Osteocyte (in vitro differentiated cells): ENCODE measurements at places on chromosomes 7 and 10. TPM values are rescaled to one million over a fixed set of nuclear protein-coding genes. Genes with fewer than 3 reads are reported as not detected.

DNA sequence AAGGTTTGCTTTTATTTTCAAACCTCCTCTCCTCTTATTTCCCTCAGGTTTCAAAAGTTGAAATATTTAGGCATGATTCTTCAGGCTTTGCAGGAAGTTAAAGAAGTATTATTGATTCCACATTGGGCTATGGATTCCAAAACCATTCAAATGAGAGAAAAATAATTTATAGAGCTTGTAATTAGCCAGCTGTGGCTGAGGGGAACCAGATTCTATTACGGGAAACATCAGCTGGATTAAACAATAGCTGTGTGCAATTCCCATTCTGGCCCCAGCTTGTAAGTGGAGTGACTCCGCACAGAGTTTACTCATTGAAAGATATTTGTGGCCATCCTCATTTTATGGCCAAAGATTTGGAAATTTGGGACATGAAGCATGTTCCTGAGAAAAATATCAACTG lies 77.0 kb upstream of the PHYHIPL start:
- no peak overlapping the region for H3K27ac ChIP-seq
- DNase-seq: no peak
- peaks cover 21% of the 10 kb centered on the region for H3K27me3 ChIP-seq
- peaks cover 21% of the 10 kb centered on the region for H3K4me1 ChIP-seq

DNA sequence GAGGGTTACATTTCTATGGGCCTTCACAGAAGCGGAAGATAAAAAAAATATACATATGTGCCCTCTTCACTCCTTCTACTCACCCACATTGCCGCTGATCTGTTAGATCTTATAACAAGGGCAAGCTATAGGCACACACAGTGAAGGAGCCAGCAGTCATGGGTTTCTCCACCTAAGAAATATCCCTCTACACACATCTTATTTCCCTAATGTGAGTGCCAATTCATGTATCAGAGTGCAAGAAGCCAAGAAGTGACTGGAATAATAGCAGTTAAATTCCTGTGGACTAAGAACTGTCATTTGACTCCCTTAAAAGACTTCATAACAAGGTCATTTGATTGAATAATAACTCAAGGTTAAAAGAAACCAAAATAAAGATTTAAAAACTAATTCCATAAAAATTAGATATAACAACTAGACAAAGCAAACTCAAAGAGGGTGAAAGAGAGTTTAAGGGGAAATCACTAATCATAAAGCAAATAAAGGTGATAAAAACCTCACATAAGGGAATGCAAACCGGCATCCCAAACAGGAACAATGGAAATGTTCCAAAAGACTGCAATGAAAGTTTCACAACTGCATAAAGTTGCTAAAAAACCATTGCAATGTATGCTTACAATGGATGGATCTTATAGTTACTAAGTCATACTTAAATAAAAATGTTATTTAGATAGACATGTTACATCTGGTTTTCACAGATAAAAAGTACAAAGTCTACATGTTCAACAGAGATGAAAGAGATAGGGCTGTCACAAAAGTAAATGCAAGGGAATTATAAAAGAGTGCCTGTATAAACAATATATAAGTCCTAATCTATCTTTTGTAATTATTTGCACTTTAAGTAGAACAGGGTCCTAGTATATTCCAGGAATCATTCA lies 42.8 kb downstream of the ARHGAP21 start:
- H3K4me3 ChIP-seq: no peak overlapping the region
- no peak for DNase-seq
- peak overlapping the region; percentile 72 for H3K27ac ChIP-seq

DNA sequence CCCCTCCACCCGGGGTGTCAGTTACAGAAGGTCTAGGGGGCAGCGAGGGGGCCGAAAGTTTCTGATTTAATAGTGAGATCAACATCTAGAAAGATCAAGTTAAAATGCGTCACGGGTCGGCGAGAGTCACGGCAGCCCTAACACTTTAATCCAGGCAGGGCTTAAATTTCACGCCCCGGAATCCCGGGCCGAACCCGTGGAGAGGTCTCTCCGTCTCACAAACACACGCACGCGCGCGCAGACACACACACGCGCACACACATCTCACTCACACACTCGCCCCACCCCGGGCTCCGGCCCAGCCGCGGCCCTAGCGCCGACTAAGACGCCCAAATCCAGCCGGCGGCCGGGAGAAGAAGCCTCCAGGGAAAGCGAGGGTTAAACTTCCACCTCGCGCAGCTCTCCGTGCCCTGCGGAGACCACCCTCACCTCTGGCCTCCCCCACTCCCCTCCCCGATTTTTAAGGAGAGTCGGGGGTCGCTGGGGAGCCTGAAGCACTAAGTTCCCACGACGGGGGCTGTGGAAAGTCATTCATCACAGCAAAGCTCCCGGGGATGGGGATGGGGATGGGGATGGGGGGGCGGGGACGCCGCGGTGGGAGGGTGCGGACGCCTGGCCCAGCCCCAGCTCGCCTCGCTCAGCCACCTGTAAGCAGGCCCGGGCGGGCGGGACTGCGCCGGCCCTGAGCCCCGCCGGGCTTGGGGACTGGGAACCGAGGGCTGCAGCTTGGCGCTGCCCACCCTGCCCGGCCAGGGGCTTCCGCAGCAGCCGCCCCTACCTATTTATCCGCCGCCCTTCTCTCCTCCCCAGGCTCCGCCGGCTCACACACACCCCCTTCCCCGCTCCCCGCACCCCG lies 1.6 kb downstream of the PDGFA start:
- peak overlapping the region; percentile 84 for H3K27ac ChIP-seq
- H3K4me3 ChIP-seq: peak overlapping the region; percentile 86
- no peaks in the 10 kb centered on the region for H3K27me3 ChIP-seq
- peaks cover 41% of the 10 kb centered on the region for H3K4me1 ChIP-seq

- no peak overlapping the region for H3K4me3 ChIP-seq
- no peaks in the 10 kb centered on the region for H3K36me3 ChIP-seq
- no peaks in the 10 kb centered on the region for H3K27me3 ChIP-seq
These were observed 209.9 kb downstream of the CHCHD3 start for GRCh38 chr7:132872034-132872433.

DNA sequence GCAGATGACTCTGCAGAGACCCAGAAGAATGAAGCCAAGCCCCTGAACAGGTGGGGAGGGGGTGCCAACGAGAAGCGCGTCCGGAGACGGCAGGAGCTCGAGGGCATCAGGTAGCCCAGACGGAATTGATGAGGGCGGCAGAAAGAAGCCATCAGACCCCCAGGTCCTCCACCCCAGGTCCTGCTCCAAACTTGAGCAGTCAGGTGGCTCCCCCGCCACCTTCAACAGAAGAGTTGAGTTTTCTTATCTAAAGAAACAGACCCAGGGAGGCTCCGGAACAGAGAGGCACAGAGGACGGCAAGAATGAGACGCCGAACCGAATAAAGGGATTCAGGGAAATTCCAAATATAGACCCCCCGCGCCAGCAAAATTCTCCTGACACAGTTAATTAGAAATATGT lies 22.2 kb downstream of the RGS10 start:
- no peaks in the 10 kb centered on the region for H3K36me3 ChIP-seq
- no peaks in the 10 kb centered on the region for H3K27me3 ChIP-seq
- DNase-seq: no peak
- H3K4me1 ChIP-seq: peaks cover 39% of the 10 kb centered on the region
- H3K27ac ChIP-seq: no peak overlapping the region

DNA sequence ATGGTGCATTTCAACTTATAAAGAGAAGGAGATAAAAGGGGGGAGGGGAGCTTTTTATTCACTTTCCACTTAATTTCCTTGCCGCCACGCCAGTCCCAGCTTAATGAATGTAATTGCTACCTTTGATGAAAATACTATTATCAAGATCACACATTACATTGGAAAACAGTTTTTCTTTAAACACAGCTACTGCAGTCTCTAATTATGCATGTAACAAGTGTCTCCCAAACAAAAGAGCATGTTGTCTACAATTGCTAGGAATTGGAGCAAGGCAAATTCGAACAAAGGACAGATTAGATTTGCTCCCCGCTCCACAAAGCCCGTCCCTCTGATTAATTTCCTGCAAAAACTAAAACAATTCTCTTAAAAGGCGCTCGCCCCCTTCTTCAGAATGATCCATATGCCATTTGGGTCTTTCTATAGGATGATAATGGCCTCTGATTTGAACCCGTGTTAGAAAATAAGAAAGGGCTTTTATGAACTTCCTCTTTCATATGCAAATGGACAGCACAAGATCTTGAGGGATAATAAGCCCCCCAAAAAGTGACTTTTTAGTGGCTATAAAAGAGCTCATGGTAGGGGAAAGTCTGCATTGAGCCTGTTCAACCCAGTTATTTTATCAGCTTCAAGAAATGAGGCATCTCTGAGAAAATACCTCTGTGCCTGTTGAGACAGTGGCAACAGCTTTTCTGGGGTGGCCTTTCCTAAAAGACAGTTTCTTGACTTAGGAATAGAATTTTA lies 60.6 kb downstream of the ACADSB start:
- H3K36me3 ChIP-seq: no peaks in the 10 kb centered on the region
- H3K4me3 ChIP-seq: no peak overlapping the region
- no peak overlapping the region for H3K27ac ChIP-seq
- peaks cover 17% of the 10 kb centered on the region for H3K27me3 ChIP-seq

GRCh38 chr10:62457598-62457997 lies 83.4 kb downstream of the ZNF365 start:
- no peak overlapping the region for H3K4me3 ChIP-seq
- no peak for DNase-seq
- no peaks in the 10 kb centered on the region for H3K36me3 ChIP-seq
- peaks cover 13% of the 10 kb centered on the region for H3K4me1 ChIP-seq
- no peaks in the 10 kb centered on the region for H3K27me3 ChIP-seq

DNA sequence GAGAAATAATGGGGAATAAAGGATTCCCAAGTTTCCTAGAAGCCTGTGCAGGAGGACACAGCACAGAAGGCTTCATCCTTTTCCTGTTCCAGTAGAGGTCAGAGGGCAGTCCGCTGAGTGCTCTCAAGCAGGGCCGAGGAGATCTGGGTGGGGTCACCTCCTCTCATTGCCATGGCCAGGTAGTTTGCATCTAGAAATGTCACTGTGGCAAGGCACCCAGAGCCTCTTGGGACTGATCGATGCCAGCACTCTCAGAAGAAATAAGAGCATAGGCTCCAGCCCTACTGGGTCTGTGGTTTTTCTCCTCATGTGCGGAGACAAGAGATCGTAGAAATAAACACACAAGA lies 7.9 kb downstream of the NUB1 start:
- H3K4me1 ChIP-seq: peaks cover 9% of the 10 kb centered on the region
- H3K36me3 ChIP-seq: peaks cover 46% of the 10 kb centered on the region
- H3K27ac ChIP-seq: no peak overlapping the region
- H3K27me3 ChIP-seq: no peaks in the 10 kb centered on the region
- DNase-seq: no peak

DNA sequence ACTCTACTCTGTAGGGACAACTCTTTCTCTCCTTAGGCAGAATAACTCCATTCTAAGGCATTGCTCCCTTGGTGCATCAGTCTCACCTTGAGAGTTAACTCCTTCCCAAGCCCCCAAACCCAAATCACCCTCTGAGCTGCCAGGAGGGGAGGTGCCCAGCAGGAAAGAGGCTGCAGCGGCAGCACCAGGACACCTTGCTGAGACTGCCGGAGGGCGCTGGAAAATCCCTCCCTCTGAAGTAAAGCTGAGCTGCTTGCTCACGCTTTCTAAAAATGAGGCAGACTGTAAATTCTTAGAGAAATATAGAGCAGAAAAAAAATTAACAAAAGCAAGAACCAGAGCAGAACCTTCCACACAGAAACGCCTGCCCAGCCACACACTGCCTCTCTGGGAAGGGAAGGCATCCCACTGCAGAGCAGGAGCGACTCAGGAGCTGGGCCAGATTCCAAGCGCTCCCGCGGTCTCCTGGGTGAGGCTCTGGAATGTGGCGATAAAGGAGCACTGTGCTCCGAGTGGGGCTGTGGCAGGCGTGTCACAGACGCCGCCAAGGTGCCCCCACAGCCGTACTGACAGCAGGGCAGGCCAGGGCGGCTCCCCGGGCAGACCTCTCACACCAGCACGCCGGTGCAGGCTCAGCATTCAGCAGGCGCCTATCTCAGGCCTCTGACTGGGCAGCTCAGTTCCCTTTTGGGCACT lies 202.1 kb downstream of the TNS3 start:
- no peaks in the 10 kb centered on the region for H3K27me3 ChIP-seq
- no peak for DNase-seq
- peaks cover 19% of the 10 kb centered on the region for H3K36me3 ChIP-seq
- H3K4me3 ChIP-seq: no peak overlapping the region
- H3K4me1 ChIP-seq: peaks cover 42% of the 10 kb centered on the region
- peak overlapping the region; percentile 78 for H3K27ac ChIP-seq

DNA sequence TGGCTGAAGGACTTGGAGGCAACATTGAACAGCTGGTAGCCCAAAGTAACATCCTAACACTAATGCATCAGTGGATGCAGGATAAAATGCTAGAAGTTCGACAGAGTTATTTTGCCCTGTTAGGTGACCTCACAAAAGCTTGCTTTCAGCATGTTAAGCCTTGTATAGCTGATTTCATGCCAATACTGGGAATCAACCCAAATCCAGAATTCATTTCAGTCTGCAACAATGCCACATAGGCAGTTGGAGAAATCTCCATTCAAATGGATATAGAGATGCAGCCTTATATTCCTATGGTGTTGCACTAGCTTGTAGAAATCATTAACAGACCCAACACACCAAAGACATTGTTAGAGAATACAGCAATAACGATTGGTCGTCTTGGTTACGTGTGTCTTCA lies 62.9 kb downstream of the CCSER2 start:
- H3K4me3 ChIP-seq: no peak overlapping the region
- no peaks in the 10 kb centered on the region for H3K4me1 ChIP-seq
- H3K27me3 ChIP-seq: no peaks in the 10 kb centered on the region
- DNase-seq: no peak

DNA sequence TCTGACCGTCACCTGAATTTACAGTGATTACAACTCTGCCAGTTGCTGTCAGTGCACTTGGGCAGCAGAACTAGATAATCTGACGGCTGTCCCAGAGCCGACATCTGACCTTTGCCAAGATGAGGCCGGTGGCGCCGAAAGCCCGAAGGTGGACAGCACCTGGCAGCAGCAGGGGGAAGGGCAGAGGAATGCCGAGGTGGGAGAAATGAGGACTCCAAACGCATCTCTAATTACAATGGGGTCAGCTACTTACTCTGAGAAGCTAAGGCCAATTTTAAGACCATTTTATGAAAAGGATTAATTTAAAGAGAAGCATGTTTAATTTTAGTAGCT lies 33.8 kb downstream of the TRIM8 start:
- peaks cover 6% of the 10 kb centered on the region for H3K36me3 ChIP-seq
- peak overlapping the region; percentile 98 for H3K27ac ChIP-seq
- peaks cover 66% of the 10 kb centered on the region for H3K4me1 ChIP-seq
- H3K27me3 ChIP-seq: no peaks in the 10 kb centered on the region
- no peak overlapping the region for H3K4me3 ChIP-seq

GRCh38 chr10:124282326-124282725 lies 136.4 kb downstream of the OAT start:
- H3K36me3 ChIP-seq: peaks cover 2% of the 10 kb centered on the region
- no peak for DNase-seq
- H3K27me3 ChIP-seq: no peaks in the 10 kb centered on the region
- H3K27ac ChIP-seq: no peak overlapping the region
- peaks cover 11% of the 10 kb centered on the region for H3K4me1 ChIP-seq

- H3K27ac ChIP-seq: no peak overlapping the region
- H3K4me3 ChIP-seq: no peak overlapping the region
- H3K27me3 ChIP-seq: peaks cover 4% of the 10 kb centered on the region
- no peaks in the 10 kb centered on the region for H3K4me1 ChIP-seq
- H3K36me3 ChIP-seq: no peaks in the 10 kb centered on the region
- DNase-seq: no peak
These were observed 60.5 kb downstream of the SH2D4B start for GRCh38 chr10:80598084-80598798.

The GPER1 gene
- total RNA-seq: 2.5 and 3.0 TPM in 2 replicates

The FXYD4 gene
- total RNA-seq: not detected in 2 replicates

The GNG11 gene
- 49.6 and 49.7 TPM in 2 replicates for total RNA-seq

The OR9A4 gene
- not detected in 2 replicates for total RNA-seq

The PON1 gene
- not detected in 2 replicates for total RNA-seq

The EGR2 gene
- total RNA-seq: 5.4 and 11.7 TPM in 2 replicates

The ABCA13 gene
- 0.63 and 1.1 TPM in 2 replicates for total RNA-seq

The SPDYE2B gene
- not detected in 2 replicates for total RNA-seq

The ITGA8 gene
- 6.9 and 7.5 TPM in 2 replicates for total RNA-seq

The SAP25 gene
- 1.5 TPM in 1 of 2 replicates, not detected in the other for total RNA-seq
